ENCODE measurements at places on chromosomes 11 and 22.

DNA sequence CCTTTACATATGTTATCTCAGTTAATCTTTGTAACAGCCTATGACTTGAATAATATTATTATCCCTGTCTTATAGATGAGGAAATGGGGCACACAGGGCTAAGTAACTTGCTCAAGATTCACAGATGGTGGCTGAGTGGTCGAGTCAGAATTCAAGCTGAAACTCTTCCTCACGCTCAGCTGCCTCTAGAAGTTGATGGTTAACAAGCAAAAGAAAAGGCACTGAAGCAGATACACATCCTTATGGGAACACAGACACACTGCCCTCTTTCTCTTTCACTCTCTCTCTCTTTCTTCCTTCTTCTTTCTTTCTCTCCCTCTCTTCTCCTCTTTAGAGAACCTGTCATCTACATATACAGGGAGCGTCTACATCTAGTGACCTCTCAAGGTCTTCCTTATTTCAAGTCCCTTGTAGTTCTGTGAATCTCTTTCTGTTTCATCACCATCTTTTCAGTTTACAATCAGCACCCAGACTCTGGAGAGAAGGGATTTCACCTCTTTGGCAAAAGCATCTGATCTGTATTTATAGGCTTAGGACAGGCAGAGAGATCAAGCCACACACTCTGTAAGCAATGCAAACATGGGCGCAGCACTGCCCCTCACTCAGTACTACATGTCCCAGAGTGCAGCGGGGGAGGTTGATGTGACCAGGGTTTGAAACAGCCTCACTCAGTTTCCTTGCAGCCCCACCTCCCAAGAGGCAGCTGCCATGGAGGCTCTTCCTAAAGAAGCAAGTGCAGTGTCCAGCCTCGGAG lies 75.7 kb downstream of the GRAMD1B start:
- DNase-seq, result no peak

DNA sequence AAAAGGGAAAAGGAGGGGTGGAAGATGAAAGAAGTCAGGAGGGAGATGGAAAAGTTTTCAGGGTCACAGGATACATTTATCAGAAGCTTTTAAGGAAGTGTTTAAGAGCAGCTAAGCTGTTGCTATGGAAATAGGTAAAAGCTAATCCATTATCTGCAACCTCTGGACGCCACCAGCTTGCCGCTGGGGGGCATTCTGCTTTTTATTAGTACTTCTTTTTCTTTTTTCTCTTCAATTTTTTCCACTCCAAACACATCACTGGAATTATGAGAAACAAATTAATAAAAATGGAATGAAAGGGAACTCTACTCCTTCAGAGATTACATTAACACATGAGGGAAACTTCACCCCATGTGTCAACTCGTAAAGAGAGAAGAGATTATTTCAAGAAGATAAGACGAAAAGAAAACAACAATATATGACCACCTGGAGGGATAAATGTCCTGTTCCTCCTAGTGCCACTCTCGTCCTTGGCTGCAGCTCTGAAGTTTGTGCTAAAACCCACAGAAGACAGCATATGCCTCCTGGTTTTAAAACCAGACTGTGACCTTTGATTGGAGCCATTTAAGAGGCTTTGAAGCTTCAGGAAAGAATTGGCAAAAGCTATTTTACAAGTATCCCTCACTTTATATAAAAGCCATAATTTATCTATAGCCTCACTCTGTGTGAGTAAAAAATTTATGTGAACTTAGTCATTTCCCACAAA lies 972.8 kb downstream of the OPCML start:
- DNase-seq, result no peak

- no peak for DNase-seq
Observed at GRCh38 chr11:10597877-10598351, 29.4 kb upstream of the LYVE1 start.

- no peak for DNase-seq
Observed at GRCh38 chr11:36402568-36403170, 106.6 kb downstream of the PRR5L start.

DNA sequence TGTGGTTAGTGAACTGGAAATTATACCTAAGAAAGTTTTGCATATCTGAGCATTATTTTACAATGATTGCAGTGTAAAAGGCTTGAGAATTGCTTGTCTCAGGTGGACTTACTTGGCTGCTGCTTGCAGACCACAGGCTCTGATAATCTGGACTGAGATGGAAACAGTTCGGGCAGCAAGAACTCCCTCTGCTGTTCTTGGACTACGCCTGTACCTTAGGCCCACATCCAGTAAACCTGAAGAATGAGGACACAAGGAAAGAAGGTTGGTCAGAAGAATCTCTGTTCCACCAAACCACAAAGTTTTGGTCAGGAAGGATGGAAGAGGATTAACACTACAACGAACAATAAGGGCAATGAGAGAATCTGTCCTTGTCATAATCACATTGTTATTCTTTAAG lies 80.1 kb downstream of the C2CD3 start:
- DNase-seq, result no peak

DNA sequence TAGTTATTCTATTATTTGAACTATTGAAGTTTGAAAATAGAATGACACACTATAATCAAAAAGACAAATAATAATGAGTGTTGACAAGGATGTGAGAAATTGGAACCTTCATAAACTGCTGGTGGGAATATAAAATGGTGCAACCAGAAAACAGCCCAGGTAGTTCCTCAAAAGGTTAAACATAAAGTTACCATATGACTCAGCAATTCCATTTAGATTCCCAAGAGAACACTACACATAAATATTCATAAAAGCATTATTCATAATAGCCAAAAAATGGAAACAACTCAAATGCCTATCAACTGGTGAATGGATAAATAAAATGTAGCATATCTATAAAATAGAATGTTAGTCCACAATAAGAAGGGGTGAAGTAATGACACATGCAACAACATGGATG lies 21.7 kb downstream of the CCDC73 start:
- DNase-seq, result no peak

GRCh38 chr22:48004038-48004437 lies 1241.6 kb downstream of the TBC1D22A start:
- DNase-seq, result no peak

GRCh38 chr11:119175493-119176077 lies 7.1 kb downstream of the NLRX1 start:
- no peak for DNase-seq

DNA sequence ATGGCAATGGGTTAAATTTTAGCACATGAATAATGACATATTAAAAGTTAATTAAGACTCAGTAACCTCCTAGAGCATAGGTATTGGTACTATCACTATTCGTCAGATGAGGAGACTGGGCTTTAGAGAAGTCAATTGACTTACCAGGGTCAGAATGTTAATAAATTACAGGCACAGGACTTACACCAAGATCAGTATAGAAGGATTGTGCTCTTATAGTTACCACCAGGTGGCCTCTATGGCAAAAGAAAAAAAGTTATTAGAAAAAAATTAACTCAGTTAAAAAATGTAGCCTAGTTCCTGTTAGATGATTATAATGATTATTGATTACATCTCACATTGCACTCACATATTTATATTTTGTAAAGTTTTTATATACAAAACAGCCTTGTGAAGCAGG lies 1163.7 kb downstream of the FAM181B start:
- DNase-seq, result no peak

DNA sequence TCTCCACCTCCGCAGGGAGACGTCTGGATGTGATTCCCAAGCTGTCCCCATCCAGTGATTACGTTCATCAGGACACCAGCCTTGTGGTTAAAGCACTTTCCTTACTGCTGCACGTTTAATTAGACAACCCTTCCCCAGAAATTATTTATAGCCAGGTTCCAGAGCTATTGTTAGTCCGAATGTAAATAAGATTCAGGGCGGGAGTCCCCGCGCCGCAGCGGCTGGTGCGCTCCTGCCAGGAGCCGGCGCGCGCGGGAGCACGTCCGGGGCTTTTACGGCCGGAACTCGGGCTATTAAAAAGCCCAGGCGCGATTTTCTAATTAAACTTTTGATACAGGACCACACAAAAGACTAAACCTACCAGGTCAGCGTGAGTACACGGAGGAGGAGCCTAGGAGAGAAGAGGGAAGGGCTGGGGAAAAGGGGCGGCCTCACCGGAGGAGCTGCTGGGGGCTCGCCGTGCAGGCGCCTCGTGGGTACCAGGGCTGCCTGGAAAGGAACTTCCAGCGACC lies 538.3 kb downstream of the OPCML start:
- DNase-seq, result no peak

DNA sequence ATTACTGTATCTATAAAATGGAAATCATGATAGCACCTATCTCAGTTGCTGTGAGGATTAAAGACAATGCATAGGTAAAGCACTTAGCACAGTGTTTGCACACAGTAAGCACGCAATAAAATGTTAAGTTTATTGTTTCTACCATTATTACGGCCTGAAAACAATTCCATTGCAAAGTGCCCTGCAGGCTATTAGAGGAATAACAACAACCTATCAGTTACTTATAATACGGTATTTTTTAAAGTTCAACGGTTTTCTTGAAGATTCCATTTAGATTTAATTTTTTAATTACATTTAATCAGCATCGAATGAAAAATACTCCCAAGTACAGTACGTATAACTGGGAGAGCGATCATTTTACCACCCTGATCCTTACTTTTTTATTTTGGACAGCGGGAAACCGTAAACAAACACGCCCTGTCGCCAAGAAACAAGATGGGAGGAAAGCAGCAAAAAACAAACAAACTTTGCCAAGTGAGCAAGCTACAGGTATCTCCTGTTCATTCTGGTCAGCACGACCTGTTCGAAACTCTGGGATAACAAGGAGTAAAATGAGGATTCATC lies 893 bp downstream of the SLC36A4 start:
- DNase-seq, result no peak

- DNase-seq, result no peak
Observed at GRCh38 chr11:24324211-24324610, 172.6 kb upstream of the LUZP2 start.

DNA sequence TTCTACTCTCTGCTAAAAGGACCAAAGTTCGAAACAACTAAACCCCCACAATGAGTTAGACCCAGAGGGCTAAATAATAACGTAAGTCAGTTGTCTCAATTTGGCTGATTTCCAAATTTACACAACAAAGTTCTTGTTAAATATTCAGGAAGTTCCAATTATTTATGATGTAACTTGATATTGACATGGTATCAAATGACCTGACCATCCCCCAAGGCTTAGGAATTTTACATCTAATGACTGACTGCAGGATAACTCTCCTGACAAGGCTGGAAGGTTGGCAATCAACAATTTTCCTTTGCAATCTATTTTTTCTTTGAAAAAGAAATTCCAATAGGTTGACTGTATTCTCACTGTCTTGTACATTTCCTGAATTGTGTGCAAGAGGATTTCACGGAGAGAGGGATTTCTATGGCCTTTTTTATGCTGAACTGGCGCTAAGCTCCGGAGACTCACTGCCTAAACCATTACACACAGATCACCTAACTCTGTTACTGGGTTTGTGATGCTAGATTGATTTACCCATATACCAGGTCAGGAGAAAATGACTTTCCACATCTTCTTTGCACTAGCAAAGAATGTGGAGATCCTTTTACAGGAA lies 9.6 kb upstream of the CDON start:
- no peak for DNase-seq

DNA sequence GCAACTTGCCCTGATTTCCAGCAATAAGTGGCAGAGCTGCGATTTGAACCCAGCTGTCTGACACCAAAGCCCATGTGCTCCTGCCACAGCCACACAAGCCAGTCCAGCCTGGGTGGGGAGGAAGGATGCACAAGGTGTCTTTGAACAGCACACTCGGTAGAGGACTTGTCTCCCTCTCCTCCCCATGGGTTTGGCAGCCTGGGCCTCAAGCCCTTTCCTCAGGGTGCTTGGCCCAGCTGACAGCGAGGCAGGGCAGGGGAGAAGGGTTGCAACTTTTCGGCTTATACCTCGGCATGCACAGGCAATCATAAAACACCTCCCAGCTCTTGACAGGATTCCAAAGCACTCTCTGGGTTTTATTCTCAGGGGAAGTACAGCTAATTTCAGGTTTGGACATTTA lies 19.3 kb downstream of the ASPHD2 start:
- DNase-seq, result no peak

- DNase-seq, result no peak
Observed at GRCh38 chr11:71238941-71239340, 13.4 kb downstream of the SHANK2 start.

DNA sequence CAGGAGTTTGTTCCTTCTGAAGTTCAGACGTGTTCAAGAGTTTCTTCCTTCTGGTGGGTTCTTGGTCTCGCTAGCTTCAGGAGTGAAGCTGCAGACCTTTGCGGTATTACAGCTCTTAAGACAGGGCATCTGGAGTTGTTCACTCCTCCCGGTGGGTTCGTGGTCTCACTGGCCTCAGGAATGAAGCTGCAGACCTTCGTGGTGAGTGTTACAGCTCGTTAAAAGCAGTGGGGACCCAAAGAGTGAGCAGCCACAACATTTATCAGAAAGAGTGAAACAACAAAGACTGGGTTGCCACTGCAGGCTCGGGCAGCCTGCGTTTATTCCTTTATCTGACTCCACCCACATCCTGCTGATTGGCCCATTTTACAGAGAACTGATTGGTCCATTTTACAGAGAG lies 373.1 kb downstream of the ETS1 start:
- no peak for DNase-seq

DNA sequence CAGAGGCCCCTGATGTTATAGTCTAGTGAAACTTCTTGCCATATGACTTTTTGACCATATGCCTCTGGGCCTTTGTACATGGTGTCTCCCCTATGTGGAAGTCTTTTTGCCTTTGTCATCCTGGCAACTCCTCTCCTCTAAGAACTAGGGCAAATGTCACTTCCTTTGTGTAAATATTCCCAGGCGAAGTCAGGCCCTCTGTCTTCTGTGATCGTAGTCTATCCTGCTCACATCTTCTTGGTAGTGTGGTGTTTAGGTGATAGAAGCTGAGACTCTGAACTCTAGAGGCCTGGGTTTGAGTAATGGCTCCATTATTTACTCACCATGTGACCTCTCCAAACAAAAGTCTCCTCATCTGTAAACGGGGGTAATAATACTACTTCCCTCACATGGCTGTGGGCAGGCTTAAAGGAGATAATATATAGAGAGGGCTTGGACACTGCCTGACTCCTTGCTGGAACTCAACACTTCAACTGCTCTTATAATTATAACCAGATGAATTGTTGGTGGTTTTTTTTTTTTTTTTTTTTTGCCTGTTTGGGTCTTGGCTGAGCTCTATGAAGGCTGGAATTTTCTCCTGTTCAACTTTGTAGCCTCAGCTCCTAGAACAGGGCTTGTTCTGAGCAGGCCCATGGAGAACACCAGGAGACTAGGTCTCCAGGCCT lies 43.8 kb downstream of the INSC start:
- DNase-seq, result no peak

- no peak for DNase-seq
Observed at GRCh38 chr22:48828688-48829087, 999.0 kb downstream of the BRD1 start.

DNA sequence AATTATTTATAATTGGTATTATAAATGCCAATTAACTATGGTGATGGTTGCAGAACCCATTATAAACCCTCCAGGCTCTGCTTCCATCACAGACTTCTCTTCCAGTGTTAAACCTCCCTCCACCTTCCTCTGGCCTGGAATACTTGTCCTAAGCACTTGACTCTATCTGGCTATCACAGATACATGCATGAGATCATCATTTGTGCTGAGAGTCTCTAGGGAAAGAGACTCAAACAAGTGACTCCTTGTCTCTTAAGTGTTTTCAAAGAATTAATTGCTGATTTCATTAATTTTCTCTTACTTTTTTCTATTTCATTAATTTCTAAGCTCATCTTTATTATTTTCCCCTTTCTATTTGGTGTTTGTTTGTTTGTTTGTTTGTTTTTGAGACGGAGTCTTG lies 29.1 kb downstream of the RTL6 start:
- no peak for DNase-seq

GRCh38 chr22:47196166-47196849 lies 433.9 kb downstream of the TBC1D22A start:
- no peak for DNase-seq

GRCh38 chr11:101442171-101442570 lies 141.6 kb downstream of the TRPC6 start:
- no peak for DNase-seq
